ENCODE measurements at places on chromosomes 6 and 20. TPM values are rescaled to one million over a fixed set of nuclear protein-coding genes. Genes with fewer than 3 reads are reported as not detected.

The RRAGD gene
- total RNA-seq, result 1.3 TPM

The ZGPAT gene
- 19.9 TPM for total RNA-seq

The HCRTR2 gene
- total RNA-seq, result not detected

The ZC2HC1B gene
- total RNA-seq, result not detected
